ENCODE measurements at places on chromosomes 6 and 20.

GRCh38 chr20:54197621-54198604 is 10.0 kb upstream of the PFDN4 start:
- no peak for DNase-seq

GRCh38 chr6:14312587-14312986 is 195.0 kb downstream of the CD83 start:
- DNase-seq, result no peak

DNA sequence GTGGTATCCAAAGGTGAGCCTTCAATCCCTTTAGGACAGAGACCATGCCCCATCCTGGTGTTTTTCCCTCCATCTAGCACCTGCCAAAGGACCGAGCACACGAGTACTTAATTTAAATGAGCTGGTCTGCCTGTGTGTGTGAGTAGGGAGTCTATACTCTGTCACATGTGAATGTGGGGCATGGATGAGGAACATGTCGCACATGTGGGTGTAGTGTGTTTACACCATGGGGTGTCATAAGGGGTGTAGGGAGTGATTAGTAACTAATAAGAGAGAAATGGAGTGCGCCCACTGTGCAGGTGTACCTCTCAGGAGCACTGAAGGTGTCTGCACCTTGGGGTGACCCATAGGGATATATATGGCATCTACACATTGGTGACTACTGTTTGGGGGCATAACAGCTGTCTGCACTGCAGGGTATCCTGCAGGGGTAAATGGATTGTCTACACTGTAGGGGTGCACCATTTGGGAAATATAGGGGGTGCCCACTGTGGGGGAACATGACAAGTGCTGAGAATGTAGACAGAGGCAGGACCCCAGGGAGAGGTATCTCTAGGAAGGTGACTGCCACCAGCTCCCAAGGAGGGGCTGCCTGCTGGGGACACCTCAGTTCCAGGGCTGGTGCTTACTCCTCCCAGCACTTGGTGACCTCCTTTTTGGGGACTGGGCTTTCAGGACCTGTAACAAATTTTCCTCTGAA is 53.5 kb downstream of the EBF4 start:
- DNase-seq, result no peak

DNA sequence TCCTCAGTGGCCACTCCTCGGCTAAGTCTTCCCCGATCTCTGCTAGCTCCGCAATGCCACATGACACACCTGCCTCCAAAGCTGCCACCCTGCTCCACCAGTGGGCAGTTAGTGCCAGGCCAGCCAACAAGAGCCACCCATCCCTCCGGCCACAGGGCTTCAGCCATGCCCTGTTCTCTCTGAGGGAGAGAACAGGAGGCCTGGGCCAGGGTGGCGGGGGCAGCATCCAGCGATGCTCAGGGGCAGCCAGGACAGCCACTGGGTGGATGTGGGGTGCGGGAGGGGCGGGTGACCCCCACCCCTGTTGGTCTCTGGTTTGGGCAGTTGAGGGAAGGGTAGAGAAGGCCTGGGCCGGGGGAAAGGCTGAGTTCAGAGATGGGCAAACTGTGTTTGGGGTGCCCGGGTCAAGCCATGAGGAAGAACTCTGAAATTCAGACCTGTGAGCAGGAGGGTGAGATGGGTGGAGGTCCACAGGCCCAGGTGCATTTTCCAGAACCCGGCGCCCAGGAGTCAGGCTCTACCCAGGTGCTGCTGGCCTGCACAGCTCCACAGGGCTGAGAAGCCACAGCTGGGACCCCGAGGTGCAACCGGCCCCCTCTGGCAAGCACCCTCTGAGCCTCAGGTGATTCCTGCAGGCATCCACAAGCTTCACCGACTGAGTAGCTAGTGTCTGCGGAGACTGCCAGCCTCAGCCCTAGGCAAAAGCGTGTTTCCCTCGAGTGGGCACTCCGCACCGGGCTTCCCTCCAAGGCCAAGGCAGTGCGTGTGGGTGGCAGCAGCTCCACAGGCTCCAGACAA is 91.1 kb downstream of the SULF2 start:
- DNase-seq, result no peak

DNA sequence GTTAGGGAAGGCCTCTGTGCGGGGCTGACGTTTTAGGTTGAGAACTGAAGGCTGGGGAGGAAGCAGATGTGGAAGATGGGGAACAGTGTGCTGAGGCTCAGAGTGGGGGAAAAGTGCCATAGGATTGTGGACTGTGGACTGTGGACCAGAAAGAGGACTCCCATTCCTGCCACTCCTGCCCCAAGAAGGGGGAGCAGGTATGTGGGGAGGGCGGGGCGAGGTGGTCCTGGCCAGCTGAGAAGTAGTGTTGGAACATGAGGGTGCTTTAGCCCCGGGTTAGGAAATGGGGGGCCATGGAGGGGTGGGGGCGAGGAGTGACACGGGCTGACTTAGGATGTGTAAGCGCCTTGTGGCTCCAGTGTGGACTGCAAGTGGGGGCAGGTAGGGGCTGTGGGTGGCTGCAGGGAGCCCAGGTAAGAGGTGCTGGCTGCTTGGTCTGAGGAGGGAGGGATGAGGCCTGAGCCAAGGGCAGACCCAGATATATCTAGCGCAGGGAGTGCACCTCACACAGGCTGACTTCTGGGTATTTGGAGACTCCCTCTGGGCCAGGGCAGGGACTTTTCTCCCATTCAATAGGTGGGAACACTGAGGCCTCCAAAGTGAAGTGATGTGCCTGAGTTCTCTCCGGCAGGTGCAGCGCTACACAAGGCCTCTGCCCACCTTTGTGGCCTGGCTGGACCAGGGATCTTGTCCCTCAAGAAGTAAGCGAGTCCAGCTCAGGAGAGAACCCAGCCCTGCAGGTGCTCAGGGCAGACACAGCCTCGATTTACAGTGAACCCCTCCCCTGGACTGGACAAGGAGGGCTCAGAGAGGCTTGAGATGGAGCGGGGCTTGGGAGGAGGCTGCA is 76.6 kb upstream of the TOX2 start:
- no peak for DNase-seq

- DNase-seq, result no peak
These were observed 10.3 kb upstream of the TAAR9 start for GRCh38 chr6:132527791-132528190.

DNA sequence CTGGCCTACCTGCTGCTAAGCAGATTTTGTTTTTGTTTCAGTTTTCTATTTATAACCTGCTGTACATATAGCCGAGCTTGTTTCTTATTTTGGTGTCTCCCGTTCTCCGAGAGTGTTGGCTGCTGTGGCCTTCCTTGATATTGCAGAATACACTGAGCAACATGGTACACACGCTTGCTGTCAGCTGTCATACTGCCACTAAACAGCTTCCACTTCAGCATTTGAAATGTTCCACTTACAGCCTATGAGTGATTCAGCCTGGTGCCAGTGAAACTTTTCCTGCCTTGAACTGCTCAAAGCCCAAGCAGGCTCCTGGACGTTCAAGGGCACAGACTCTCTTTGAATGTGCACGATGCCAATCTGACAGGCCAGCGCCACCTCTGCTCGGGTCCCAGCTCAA is 87.1 kb downstream of the PSMG4 start:
- DNase-seq, result no peak

DNA sequence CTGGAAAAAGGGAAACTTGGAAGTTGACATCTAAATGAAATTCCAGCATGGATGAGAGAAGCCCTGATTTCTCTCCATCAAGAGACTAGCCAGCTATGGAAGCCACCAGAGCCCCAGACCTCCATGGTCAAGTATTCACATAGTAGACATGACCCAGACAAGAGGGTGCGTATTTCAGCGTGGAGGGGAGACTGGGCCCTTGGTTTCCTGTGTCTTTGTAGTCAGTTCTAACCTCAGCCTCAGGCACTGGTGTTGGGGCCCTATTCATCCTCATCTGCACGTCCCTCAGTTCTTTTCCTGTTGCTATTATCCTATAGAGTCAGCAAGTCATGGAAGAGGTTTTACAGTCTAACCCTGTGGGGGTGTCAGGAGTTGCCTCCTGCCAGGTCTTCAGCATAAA is 12.5 kb downstream of the GNL1 start:
- no peak for DNase-seq

GRCh38 chr20:55586610-55587009 is 418.7 kb downstream of the CBLN4 start:
- DNase-seq, result no peak

- no peak for DNase-seq
These were observed 4.1 kb upstream of the GPR63 start for GRCh38 chr6:96841345-96841744.

- DNase-seq, result no peak
These were observed 573.8 kb downstream of the EPM2A start for GRCh38 chr6:145161501-145161900.

GRCh38 chr6:125570526-125570925 is 178.9 kb upstream of the HEY2 start:
- DNase-seq, result no peak

- DNase-seq, result no peak
These were observed 41.6 kb downstream of the MRAP2 start for GRCh38 chr6:84074988-84075781.

- DNase-seq, result peak; percentile 33
These were observed 321.7 kb downstream of the CENPW start for GRCh38 chr6:126661646-126662045.

GRCh38 chr20:34724172-34724571 is 20.0 kb downstream of the TP53INP2 start:
- DNase-seq, result no peak

- no peak for DNase-seq
These were observed 6.0 kb downstream of the PLCG1 start for GRCh38 chr20:41143354-41143753.

DNA sequence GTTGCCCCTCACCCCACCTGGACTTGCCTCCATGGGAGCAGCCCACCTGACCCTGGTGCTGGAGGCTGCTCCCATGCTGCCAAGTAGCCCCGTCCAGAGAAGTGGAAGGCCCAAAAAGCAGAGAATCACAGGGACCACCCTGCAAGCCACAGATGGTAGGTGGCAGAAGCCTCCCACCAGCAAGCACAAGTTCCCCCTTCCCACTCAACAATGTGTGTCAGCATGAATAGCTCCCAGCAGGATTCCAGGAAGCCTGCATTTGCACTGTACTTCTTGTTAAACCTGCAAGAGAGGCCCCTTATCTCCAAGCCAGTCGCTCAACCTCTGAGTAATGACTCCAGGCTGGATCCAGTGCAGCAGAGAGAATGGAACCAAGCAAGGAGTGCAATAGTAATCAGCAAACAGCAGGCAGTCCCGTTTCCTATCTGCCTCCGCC is 180.8 kb upstream of the CST7 start:
- no peak for DNase-seq

DNA sequence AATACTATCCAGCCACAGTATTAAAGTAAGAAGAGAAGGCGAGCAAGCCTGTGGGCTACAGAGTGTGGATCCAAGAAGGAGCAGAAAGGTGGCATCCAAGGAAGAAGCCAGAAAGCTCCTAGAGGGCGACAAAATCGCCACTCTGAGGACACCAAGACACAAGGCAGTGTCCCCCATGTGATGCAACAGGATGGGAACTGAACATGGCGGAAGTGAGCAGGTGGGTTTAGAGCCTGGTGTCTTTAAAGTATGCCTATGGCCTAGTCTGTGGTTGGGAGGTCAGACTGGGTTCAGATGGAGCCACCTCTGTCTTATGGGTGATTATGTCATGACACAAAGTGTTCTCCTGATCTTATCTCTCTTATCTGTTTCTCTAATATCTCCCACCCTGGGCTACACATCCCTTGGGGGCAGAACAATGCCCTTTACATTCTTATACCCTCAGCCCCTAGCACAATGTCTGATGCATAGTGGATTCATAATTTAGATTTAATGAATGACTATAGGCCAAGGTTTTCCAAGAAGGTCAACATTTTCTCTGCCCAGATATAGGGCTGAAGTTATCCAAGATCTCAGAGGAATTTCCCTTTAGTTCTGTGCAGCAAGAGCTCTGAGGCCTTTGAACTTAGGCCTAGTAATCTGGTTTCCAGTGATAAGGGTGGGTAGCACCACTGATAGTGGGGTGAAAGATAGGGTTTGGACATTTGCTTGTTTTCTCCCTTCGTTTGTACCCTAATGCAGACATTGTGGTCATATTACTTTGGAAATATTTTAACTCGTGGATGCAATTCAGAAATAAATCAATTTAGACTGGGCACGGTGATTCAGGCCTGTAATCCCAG is 167.3 kb upstream of the AKIRIN2 start:
- no peak for DNase-seq

DNA sequence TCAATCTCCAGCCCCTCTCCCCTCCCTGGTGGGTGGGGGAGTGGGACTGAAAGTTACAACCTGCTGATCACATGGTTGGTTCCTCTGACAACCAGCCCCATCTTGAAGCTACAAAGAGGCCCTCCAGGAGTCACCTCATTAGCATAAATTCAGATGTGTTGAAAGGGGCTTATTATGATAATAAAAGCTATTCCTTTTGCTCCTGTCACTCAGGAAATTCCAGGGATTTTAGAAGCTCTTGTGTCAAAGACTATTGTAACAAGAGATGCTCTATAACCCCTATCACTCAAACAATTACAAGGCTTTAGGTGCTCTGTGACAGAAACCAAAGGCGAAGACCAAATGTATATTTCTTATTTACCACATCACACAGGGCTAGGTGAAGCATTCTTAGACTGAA is 30.1 kb upstream of the MBOAT1 start:
- DNase-seq, result no peak

GRCh38 chr6:73451223-73452106 is 632 bp downstream of the CGAS start:
- no peak for DNase-seq

GRCh38 chr6:169725125-169726048 is 1.1 kb upstream of the PHF10 start:
- DNase-seq, result peak; percentile 49

- DNase-seq, result no peak
These were observed 30.6 kb upstream of the ME1 start for GRCh38 chr6:83461438-83461837.

- no peak for DNase-seq
These were observed 40.2 kb downstream of the TP53INP2 start for GRCh38 chr20:34744340-34744739.

- no peak for DNase-seq
These were observed 23.3 kb upstream of the SIRPA start for GRCh38 chr20:1871807-1872458.

DNA sequence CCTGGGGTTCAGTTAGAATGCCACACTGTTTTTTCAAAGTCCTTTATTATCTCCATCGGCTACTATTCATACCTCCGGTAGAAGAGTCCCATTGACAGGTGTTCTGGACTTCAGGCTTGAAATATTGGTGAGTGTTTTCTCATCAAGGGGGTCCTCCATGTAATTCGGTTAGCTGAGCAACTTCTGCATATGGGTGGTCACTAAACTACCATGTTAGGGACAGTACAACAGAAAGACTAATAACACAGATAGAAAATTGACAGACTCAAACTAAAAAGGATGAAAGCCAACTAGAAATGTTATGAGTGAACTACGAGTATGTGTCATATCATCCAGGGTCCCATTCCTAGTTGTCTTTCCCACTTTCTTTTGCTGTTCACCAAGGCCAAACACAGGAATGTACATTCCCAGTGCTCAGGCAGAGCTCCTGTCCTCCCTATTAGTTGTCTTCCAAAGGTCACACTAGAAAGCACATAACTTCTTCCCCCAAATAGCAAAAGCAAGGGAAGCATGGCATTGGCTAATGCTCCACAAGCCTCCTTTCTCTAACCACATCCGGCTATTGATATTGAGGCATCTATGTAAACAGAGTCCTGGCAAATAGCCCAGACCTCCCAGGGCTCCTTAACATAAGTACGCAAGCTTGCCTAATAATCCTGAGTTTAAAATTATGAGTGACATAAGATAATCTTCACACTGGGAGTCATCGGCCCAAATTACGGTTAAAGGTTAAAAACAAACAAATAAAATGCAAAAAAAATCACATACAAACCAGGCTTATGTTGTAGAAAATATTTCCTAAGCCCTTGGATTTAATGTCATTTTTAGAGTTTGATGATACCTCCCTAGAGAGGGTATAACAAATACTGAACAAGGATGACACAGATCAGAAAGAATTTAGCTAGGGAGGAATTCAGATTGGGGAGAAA is 13.2 kb downstream of the CCN2 start:
- peak; percentile 56 for DNase-seq
